Ammon's horn (tissue), 1 donor: ENCODE measurements at places on chromosomes 3 and 15.

DNA sequence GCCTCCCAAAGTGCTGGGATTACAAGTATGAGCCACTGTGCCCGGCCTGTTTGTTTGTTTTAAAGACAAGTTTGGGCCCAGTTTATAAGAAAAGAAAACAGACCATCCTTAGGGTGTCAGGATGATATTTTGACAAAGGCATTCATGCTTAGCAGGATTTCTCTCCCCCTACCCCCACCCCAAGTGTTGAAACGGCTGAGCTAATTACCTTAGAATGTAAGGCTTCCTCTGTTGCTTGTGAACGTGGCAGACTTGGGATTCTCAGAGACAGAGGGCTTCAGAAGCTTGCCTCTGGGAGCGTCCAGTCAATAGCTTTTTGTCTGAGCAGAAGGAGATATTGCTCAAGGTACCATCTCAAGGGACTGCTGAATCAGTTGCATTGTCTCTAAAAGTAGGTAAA is 24.0 kb downstream of the FLNB start:
- DNase-seq: no peak

DNA sequence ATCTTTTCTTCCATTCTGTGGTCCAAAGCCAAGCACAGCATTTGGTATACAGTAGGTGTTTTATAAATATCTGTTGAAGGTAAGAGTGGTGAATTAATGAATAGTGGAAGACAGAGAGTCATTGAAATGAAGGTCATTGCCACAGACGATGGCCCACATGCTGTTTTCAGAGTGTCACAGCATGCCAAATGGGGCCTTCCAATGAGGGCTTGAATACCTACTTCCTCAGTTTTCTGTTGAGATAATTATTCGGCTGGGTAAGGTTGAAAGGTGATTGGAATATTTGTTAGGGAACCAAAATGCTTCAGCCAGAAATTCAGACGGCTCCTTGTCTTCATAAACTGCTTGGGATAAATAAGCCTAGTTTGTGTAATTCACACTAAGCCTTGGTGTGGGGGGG is 205.3 kb upstream of the TBL1XR1 start:
- no peak for DNase-seq

- no peak for DNase-seq
Observed at GRCh38 chr3:195577645-195578177, 6.0 kb downstream of the APOD start.

GRCh38 chr3:196127308-196128040 is 45.6 kb upstream of the TFRC start:
- DNase-seq: no peak

- DNase-seq: no peak
Observed at GRCh38 chr3:140906785-140907184, 34.9 kb upstream of the SLC25A36 start.

DNA sequence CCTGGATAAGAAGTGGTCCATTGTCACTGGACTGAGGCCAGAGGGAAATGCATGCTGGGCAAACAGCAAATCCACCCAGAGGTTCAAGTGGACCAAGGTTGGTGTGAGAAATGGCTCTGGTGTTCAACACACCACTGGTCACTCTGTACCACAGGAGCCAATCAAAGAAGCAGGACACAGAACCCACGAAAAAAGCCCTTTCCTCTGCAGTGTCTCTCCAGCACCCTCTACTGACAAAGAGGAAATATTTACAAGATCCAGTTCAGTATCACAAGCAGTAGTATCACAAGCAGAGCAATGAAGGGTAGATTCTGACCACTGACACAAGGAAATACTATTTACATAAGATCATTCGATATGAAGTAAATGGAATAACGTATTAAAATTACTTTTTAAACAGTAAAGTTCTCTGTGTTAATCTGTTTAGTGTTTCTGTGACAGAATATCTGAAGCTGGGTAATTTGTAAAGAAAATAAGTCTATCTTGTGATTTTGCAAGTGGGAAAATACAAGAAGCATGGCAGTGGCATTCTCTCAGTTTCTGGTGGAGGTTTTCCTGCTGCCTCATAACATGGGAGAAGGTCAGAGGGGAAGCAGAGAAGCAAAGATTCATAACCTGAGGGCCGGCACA is 390.7 kb downstream of the EFHB start:
- peak; percentile 50 for DNase-seq

DNA sequence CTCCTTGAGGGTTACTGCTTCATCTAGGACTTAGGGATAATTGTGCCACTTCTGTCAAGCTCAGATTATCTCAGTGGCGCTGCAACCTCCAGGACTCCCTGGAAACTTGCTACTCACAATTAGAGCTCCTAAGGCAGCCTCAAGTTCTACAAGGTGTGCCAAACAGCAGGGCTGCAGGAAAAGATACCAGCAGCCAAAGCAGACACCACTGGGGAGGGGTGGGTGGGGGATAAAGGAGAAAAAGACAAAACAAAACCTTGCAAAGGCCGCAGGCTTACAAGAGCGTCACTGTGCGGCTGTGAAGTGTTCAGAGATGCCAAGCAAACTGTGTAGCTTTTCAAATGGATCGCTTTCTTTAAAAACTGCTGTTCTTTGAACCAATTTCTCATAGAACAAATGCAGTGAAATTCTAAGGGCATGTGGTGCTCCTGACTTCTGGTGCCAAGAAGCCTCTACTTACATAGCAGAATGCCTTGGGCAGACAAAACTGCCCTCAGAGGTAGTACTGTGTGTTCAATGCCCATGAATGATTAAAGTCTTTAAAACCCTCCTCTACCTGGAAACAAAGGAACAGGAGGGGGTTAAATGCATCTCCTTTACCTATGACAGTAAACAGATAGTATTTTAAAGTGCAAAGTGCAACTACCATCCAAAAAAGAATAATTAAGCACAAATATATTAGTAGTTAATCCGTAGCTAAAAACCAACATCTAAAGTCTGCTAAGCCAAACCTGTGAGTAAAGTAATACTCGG is 353.4 kb downstream of the FOXP1 start:
- no peak for DNase-seq

DNA sequence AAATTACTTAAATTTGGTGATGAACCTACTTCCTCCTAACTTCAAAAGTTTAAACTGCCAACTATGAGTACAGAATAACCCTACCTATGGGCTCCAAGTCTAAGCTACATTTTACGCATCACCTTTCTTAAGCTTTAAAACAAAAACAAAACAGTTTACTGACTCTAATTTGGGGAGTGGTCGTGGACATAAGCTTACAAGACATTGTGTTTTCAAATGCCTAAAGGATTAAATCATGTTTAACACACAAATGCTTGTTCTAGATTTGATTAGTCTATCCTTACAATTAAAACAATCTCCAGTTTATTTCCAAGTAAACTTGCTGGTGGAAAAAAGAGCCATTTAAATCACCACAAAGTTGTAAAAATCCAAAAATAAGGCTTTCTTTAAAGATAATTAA is 62.2 kb downstream of the UACA start:
- no peak for DNase-seq

- no peak for DNase-seq
Observed at GRCh38 chr3:13332158-13332557, 88.0 kb downstream of the NUP210 start.

- DNase-seq: no peak
Observed at GRCh38 chr3:30737743-30738499, 131.5 kb downstream of the TGFBR2 start.

- no peak for DNase-seq
Observed at GRCh38 chr15:58065445-58066041, at the start of gene ALDH1A2. Gene ALDH1A2, minus strand, starts transcription at chr15:58065711. Its CDS starts 61 bp downstream, at chr15:58065650.

DNA sequence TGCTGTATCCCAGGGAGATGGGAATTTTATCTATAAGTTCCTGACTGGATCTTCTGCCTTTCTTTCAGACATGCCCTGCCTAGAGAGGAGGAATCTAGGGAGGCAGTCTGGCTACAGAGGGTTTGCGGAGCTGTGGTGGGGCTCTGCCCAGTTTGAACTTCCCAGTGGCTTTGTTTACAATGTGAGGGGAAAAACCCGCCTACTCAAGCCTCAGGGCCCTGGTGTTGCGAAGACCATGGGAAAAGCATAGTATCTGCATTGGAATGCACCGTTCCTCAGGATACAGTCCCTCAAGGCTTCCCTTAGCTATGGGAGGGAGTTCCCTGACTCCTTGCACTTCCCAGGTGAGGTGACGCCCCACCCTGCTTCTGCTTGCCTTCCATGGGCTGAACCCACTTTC is 168.7 kb downstream of the TMEM108 start:
- no peak for DNase-seq

DNA sequence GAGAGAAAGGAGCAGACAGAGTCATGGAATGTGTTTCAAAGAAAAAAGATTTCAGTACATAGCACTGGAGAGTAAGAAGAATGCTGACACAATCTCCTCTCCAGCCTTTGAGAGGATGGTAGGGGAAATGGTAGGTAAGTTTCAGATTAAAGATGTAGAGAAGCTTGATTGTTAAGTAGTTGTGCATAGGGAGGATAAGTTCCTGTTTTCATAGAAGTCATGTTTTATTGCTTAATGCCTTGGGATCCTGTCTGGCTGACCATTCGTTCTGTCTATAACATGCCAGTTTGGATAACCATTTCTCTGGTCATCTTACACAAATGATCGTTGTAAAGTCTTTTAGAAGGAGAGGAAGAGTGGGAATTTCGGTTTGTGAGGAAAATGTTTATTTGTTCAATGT is 95.7 kb upstream of the IGSF10 start:
- no peak for DNase-seq

- DNase-seq: no peak
Observed at GRCh38 chr3:26171006-26171405, 381.1 kb downstream of the OXSM start.

GRCh38 chr15:96247621-96248305 is 82.7 kb upstream of the NR2F2 start:
- DNase-seq: no peak

GRCh38 chr3:118986734-118987133 is 47.9 kb downstream of the IGSF11 start:
- DNase-seq: no peak

DNA sequence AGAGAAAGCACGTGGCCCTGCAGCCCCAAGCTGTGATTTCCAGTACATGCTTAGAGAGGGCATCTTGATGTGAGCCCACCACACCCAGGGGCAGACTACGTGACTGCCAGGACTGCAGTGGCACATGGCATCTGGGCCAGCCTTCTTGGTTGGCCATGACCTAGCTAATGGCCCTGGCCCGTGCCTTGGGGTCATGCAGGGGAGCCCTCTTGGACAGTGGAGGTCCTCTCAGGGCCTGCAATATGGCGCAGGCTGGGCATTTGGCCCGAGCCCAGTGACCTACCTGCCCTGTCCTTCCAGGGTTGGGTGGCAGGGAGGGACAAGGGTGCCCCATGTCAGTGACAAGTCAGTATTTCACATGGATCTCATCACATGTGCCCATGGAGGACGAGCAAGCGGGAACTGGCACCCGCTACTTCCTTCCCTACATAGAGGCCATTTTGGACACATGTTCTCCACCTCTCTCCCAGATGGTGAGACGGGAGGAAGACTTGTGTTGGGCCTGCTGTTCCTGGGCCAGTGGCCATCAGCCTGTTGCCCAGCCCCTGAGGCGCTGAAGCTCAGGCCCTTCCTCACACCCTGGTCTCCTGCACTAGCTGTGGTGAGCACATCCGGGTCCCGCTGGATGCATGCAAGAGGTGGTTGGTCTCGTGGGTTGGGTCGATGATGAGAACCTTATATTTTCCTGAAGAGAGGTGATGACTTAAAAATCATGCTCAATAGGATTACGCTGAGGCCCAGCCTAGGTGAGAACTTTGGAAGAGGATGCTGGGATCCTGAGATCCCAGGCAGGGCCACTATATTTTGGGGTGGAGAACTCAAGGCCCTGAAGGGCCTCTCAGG is 195.6 kb downstream of the UBE3A start:
- DNase-seq: no peak

DNA sequence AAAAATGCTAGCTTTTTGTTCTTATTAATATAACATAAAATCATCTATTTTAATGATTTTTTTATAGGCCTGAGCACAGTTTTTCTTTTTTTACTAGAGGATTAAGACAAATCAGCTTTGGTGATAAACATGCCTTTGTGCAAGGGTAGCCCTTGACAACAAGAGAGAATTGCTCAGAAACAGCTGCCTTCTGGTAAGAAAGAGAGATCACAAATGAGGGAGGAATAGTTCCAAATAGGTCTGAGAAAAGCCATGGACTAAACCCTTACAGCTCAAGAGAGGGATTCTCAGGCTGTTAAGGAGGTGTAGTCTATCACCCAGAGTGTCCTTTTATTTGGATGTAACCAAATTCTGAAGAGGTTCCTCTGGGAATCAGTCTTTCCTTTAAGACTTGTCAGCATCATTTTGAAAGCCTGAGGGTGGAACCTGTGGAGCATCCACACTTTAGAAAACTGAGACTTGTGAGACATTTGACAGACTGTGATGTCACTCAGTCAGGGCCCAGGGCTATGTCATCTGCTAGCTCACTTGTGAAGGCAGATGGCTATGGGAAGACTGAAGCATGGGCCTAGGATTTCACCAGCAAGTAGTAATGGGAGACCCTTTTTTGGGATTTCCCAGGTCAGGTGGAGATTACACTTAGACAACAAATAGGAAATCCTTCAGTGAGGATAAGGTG is 102.9 kb upstream of the KCNAB1 start:
- peak; percentile 22 for DNase-seq

- no peak for DNase-seq
Observed at GRCh38 chr3:66270288-66270687, 49.5 kb downstream of the SLC25A26 start.

DNA sequence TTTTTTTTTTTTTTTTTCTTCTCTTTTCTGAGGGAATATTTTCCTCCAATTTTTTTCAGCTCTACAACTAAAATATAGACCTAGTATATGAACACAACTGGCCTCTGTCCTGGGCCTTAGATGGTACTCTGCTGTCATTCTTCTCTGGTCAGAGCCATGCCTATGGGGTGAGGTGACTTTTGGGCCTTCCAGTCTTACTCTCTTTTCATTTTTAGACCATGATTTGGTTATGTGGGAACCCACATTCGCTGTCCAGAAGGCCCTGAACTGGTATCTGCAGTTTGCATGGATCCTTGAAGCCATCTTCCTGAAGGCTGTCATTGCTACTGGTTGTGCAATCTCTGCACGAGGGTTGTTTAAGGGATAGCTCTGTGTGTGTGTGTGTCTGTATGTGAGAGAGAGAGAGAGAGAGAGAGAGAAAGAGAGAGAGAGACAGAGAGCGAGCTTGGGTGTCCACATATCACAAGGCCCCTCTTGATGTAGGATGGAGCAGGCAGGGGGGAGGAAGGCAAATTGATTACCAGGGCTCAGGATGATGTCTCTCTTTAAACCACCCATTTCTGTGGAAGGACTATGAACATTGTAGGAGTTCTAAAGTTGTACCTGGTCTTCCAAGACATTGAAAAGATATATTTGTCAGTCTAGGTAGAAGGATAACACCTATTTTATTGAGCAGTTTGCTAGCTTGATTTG is 6.9 kb downstream of the TGFBR2 start:
- no peak for DNase-seq
